ENCODE measurements at places on chromosomes 11 and 22. TPM values are rescaled to one million over a fixed set of nuclear protein-coding genes. Genes with fewer than 3 reads are reported as not detected.

DNA sequence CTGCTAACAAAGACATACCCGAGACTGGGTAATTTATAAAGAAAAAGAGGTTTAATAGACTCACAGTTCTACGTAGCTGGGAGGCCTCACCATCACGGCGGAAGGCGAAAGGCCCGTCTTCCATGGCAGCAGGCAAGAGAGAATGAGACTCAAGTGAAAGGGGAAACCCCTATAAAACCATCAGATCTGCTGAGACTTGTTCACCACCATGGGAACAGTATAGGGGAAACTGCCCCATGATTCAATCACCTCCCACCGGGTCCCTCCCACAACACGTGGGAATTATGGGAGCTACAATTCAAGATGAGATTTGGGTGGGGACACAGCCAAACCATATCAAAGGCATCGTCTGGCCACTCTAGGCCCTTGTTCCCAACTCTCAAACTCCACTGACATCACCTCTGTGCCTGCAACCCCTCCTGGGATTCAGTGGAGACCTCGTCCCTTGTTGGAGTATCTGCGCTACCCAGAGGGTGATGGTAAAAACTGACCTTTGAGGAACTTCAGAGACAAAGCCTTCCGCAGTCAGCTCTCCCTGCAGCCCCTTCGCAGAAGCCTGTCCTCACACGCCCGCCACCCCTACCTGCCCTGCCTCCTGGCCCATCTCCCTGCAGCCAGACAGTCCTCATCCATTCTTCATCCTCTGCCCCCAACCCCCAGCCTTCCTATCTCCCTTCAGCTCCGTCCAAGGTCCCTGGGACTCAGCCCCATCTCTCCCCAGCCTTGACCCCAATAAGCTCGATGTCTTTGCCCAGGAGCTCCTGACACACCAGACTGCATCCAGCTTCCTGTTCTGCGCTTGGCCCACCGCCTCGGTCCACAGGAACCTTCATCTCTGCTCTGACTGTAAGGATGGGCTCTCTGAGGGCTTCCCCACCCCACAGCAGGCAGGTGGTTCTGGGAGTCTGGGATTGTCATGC lies 15.8 kb downstream of the CCND1 start:
- no peak for DNase-seq

- DNase-seq, result no peak
These were observed 241.5 kb downstream of the DDX10 start for GRCh38 chr11:108906329-108906728.

DNA sequence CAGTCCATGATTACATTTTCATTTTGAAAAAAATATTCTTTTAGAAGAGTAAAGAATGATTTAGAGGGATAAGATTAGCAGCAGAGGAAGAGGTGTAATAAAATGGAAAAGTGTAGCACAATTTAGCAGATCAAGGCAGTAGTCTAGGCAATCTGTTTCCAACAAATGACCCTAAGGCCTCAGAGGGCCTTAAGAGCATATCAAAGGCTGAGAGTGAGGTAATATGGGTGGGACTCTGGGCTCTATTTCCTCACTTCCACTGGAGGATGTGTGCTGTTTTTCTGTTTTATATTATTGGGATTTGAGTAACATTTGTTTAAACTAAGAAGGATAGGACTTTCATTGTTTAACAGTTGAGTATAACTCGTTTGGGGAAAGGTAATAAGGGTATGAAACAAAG lies 28.8 kb downstream of the CCDC81 start:
- no peak for DNase-seq

DNA sequence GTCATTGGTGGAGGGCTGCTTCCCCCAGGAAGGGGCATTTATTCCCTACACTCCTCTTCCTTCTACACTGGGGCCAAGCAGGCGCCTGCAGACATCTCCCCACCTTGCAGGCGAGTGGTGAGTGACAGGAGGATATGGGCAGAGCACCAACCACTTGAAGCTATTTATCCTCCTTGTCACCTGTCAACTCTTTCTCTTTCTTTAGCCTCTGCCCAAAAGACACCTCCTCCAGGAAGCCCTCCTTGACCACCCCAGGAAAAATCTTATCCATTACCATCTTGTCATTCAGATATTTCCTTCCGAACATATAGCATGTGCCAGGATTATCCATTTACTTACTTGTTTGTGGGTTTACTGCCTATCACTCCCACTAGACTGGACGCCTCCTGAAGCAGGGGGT lies 362.4 kb downstream of the MN1 start:
- no peak for DNase-seq

DNA sequence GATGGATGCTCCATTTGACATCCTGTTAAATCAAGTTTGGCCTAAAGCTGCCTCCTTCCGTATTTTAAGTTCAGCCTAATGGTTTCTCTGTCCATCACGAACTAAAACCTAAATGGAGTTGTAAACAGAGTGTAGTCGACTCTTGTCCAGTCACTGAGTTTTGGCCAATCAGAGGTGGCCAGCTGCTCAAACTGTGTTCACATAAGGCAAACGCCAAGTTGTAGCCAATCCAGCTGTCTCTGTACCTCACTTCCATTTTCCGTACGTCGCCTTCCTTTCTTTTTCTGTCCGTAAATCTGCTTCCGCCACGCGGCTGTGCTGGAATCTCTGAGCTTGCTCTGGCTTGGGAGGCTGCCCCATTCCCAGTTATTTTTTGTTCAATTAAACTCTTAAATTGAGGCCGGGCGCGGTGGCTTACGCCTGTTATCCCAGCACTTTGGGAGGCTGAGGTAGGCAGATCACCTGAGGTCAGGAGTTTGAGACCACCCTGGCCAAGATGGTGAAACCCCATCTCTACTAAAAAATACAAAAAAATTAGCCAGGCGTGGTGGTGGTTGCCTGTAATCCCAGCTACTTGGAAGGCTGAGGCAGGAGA lies 20.7 kb upstream of the CARS1 start:
- DNase-seq, result no peak

- no peak for DNase-seq
These were observed 143.7 kb upstream of the ARHGAP42 start for GRCh38 chr11:100543386-100543785.

- no peak for DNase-seq
These were observed 471.1 kb downstream of the TBC1D22A start for GRCh38 chr22:47233316-47234243.

- peak; percentile 42 for DNase-seq
These were observed 21.9 kb downstream of the SUN2 start for GRCh38 chr22:38733724-38734381.

DNA sequence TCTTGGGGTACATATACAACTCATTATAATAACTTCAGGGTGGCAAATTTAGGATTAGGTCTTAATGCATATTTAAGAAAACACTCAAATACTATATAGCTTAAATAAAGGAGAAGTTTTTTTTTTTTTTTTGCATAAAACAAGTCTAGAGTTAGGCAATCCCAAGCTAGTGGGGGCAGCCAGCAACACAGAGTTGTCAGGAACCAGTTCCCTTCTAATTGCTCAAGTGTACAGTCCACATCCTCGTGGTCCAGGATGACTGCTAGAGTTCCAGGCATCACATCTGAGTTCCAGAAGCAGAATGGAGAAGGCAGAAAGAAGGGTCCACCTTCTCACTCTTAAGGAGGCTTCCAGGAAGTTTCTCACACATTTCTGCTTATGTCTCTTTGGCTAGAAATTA lies 261.9 kb upstream of the PLET1 start:
- no peak for DNase-seq

GRCh38 chr22:33853200-33854097 lies 66.8 kb downstream of the LARGE1 start:
- peak; percentile 78 for DNase-seq

DNA sequence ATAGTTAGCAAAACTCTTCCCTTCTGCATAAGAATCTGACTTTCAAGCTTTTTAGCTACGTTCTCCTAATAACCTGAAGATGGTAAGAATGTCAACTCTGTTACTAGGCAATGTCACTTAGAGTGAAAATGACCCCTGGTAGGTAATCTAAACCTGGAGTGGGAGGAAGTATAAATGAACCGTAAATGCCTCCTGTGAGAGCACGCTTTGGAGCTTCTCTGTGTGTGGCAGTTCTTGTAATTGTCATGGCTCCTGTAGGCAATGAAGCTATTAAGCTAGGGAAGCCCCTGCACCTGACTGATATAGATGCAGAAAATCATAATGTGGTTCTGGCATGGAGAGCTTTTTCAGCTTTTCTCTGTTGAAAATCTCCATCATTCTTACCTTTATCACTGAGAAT lies 29.4 kb downstream of the CALCA start:
- no peak for DNase-seq

- DNase-seq, result no peak
These were observed 42.4 kb downstream of the SMCO4 start for GRCh38 chr11:93500759-93501158.

DNA sequence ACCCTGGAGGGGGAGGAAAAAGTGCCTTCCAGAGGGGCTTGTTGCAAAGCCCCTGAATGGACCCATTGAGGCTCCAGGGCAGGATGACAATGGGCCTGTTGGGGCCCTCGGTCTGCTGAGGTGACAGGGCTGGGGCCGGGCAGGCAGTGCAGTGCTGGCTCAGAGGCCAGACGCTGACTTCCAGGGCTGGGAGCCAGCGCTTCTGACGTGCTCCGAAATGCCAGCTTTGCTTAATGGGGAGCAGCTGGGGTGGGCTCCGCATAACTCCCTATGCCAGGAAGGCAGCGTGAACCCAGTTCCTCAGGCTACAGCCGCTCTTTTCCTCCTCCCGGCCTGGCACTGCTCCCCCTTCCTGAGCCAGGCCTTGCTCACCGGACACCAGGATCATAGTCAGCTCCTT lies 17.7 kb downstream of the NAV2 start:
- peak; percentile 36 for DNase-seq

CYB561A3 gene
- total RNA-seq, result 115 TPM

CD6 gene
- 3.0 TPM for total RNA-seq

TSKU gene
- total RNA-seq, result 80.7 TPM

VSTM5 gene
- not detected for total RNA-seq

OR10D3 gene
- total RNA-seq, result not detected

MDK gene
- total RNA-seq, result 34.4 TPM

GUCY1A2 gene
- total RNA-seq, result 2.0 TPM

STK33 gene
- 2.1 TPM for total RNA-seq

OR51B5 gene
- not detected for total RNA-seq

SPDYC gene
- total RNA-seq, result not detected

CCDC89 gene
- 6.7 TPM for total RNA-seq
